ENCODE measurements at places on chromosomes 1 and 21.

GRCh38 chr21:38321568-38321967 lies 64.8 kb downstream of the KCNJ15 start:
- DNase-seq, result no peak

DNA sequence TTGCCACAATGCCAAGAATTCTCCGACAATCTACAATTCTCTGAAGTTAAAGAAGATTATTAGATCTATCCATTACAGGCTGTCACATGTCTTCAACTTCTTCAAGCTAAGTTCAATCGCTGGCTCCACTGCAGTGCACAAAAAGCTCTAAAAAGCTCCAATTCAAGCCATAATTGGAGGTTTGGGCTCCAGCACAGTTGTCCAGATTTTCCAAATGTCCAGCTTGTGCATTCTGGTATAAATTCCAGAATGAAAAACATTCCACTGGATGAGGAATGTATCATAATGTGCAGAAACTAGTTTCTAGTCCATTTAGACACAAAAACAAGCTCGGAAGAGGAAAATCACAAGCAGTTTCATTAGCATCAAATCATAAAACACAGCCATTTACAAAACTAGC lies 138.6 kb downstream of the NRIP1 start:
- no peak for DNase-seq

GRCh38 chr1:185045814-185046492 lies 595 bp downstream of the RNF2 start:
- peak; percentile 26 for DNase-seq

DNA sequence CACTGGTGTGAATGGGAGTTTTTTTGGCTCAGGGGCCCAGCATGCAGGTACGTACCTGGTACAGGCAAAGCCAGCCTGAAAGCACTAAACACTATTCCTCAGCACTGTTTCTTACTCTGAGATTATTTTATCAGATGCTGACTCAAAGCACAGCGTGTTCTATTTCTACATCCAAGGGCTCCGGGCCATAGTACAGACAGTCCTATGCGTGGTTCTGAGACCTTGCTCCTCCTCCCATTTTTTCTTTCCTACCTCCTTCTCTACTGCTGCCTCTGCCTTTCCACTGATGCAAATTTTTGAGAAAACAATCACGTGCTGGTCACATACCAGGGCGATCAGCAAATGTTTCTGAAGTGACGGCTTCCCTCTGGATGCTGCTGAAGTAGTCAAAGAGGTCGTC lies 36.3 kb downstream of the PDPN start:
- no peak for DNase-seq

DNA sequence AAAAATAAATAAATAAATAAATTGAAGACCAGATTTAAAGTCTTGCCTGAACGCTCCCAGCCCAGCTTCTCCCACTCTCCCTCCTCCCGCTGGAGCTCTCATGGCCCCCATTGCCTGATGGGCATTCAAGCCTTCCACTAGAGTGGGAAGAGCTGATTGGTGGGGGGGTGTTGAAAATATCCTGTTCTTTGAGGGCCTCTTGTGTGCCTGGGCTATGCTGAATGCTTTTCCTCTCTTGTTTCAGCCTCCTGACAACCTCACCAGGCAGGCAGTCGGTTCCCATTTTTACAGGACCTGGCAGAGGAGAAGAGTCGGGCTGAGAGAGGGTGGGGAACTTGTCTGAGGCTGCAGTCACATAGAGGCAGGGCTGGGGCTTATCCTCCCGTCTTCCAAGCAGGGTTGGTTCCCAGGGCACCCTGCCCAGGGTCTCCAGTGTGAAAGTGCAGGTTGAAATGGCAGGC lies 59.2 kb upstream of the SSBP3 start:
- no peak for DNase-seq

GRCh38 chr1:186374303-186375151 lies 526 bp downstream of the TPR start:
- DNase-seq, result no peak

DNA sequence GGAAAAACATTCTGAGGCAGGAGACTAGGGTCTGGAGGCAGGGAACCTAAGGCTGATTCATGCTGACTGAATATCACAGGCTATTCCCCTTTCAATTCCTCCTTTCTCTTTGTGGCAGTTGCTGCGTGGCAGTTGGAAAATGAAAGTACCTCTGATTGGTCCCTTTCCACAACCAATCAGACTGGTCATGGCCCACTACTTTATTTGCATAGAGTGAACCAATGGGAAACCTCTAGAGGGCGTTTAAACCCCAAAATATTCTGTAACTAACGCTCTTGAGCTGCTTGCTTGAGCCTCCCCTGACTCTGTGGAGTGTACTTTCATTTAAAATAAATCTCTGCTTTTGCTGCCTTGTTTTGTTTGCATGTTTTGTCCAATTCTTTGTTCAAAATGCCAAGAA lies 27.7 kb upstream of the VN1R5 start:
- DNase-seq, result no peak

DNA sequence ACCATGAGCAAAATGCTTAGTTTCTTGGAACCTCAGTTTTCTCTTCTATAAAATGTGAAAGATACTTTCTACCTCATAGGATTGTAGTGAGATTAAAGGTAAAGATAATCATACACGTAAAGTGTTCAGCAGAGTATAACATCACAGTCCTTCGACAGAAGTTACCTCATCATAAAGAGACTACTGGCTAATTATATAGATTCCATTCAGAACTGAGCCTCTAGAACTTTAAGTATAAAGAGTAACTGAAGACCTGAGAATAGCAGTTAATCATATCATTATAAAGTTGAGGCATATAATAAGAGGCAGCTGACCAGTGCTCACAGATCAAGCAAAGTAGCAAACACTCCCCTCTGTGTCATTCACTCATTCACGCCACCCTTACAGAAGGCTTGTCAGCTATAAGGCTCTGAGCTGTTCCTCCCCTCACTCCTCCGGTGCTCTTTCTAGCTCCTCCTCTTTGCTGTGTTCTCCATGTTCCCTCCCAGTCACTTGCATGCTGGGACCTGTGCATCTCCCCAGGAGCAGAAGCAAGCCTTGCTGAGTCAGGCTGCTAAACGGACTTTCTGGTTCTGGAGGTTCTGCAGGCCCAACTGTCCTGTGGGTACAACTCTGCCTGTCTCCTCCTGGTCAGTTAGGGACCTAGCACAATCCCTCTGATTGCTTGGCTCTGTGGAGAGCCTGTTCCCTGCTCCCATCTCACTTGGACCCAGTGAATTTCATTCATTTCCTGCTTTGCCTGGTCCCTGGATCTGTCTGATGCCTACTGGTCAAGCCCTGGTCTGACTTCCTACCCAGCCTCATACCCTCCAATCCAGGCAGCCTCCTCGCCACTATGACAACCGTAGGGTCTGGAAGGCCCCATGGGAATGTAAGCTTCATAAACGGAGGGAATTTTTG lies 28.3 kb upstream of the LY9 start:
- DNase-seq, result no peak

DNA sequence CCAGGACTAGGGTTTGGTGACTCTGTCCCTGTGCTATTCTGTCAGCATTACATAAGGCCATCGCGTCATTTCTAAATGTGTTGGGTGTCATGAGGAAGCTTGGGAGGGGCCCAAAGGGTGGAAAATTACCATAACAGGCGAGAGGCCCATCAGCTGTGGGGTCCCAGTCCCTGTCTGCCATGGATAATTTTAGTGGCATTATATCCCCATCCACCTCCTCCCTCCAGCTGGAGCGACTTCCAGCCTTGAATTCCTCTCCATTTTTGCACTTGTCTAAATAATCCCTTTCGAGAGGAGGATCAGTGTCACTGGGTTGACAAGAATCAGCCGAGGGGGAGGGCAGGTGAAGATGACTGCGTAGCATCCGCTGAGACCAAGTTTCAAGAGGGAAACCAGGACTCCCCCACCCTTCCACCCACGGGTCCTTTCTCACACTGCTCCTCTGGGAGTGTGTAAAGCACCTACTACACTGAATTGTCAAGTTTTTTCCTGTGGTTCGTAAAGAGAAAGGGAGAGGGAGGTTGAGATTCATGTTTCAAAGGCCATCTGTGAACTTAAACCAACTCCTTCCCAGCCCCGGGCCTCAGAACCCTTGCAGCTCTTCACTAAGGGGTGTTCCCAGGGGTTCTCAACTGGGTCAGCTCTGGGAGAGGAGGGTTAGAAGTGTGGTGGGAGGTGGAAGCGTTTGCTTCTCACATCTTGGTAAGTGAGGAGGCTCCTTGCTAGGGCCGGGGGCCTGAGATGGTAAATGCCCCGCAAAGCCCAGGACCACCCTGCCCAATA lies 29.2 kb downstream of the VASH2 start:
- no peak for DNase-seq

GRCh38 chr1:162185314-162186025 lies 116.0 kb downstream of the NOS1AP start:
- DNase-seq, result no peak

GRCh38 chr1:29647581-29647980 lies 411.3 kb downstream of the PTPRU start:
- DNase-seq, result no peak

GRCh38 chr1:43082740-43083139 lies 89.3 kb downstream of the EBNA1BP2 start:
- no peak for DNase-seq

GRCh38 chr1:202802034-202802433 lies 6.2 kb downstream of the KDM5B start:
- no peak for DNase-seq

DNA sequence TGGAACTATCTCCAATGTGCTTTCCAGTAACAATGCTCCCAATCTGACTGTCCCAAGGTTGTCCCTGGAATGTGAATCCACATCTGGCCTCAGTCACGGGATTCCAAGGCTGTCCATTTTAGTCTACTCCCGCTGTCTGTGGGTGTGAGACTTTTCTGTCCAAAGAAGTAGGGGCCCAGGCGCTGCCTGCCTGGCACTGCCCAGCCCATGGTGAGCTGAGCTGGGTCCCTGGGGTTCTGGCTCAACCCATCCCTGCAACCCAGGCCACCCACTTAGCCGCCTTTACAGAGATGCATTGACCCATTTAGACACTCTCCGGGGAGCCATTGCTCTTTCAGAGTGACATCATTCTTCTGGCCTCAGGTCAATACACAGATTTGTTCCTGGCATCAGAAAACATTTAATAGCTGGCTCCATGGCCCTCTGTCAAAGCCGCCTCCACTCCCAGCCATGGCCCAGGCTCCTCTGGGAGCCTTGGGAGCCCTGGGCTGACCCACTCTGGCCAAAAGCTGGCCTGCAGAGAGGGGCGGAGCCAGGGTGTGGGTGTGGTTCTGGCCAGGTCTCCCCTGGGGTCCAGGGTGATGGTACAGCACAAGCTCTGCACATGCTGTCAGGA lies 47.2 kb upstream of the PAX7 start:
- DNase-seq, result no peak

DNA sequence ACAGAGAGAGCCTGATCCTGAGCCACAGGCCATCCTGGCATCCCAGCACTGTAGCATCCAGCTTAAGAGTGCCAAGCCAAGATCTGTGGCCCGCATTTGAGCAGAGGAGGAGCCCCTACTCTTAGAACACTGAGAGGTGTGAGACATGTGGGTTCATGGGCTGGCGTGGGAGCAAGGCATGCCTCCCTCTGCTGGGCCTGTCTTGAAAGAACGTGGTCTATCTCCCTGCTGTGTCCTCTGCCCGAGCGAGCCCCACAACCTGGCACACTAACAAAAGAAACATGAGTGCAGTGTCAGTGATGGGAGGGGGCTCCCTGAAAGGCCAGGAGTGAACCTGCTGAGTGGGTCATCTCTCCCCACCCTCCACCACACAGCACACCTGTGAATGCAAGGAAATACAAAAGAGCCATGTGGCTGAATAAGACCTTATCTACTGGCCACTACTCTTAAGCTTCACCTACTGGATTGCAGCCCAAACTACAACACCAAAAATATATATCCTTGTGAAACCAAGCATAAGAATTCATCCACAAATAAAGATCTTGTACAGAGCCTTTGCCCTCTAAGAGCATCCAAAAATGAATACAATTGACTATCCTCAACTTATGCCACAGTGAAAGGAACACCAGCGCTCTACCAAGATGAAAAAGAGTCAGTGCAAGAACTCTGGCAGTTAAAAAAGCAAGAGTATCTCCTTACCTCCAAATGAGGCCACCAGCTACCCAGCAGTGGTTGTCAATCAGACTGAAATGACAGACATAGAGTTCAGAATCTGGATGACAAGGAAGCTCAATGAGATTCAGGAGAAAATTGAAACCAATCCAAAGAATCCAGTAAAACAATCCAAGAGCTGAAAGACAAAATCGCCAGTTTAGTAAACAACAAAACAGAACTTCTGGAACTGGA lies 259.4 kb upstream of the DAB1 start:
- DNase-seq, result no peak

DNA sequence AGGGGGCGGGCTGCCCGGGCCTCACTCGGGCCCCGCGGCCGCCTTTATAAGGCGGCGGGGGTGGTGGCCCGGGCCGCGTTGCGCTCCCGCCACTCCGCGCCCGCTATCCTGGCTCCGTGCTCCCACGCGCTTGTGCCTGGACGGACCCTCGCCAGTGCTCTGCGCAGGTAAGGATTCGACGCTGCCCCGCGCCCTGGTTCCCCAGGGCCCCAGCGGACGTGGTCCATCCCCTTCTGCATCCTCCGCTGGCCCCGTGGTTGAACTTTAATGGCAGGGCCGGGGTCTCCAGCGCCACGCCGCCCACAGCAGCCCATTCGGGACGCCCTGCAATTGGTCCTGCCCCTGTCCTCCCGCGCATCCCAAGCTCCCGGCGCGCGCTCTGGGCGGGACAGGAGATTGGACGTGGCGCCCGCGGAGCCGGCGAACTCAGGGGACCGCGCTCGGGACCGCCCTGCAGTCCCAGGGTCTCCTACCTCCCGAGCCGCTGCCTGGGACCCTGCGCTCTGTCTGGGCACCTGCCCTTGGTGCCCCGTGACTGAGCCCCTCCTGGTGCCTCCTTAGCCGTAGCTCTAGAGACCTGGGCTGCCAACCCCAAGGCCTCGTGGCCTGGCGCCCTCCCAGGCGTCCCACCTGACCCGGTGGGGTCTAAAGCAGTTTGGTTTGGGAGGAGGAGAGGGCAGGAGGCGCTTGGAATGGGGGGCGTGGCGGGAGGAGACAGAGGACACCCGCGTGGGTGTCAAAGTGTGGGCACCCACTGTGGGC lies at the start of gene ALPL:
Gene ALPL (plus strand): TSS at position 73 of the 762 bp plus-strand sequence. CDS start 44,659 bp downstream, outside the sequence.
- no peak for DNase-seq

- no peak for DNase-seq
Measured at GRCh38 chr1:59500950-59501742, 204.3 kb downstream of the FGGY start.

DNA sequence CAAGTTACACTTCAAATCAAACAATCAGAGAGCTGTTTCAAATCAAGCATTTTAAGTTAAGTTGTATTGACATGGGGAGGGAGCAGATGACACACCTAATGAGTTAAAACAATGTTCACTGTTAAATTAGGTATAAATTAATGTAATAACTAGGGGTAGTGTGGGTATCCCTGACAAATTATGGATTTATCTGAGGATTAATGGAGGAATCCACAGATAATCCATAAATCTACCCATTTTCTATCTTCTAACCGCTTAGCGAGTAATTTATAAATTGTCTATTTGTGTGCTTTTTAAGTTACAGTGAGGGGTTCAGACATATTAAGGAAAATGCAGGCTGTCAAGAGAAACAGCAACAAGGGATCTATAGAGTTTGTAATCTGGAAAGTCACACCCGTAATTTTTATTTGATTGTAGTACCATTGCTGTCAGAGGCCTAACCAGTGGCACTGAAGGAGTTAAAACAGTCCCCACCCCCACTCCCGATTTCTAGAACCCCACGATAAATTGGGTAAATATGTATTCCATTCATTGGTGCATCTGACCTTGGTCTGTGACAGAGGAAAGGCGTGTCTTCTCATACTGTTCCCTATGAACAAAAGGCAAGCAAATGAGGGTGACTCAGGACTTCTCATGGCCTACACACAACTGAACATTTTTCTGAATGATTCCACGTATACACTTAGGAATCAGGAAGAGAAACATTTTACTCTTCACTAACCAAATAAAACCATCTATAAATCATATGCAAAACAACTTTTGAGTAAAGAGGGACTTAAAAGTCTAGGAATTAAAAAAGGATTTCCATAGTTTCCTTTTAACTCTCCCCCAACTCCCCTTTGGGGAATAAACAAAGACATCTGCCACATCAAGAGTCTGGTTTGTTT lies 7.4 kb downstream of the IRF2BP2 start:
- no peak for DNase-seq

Measured in effector CD8-positive, alpha-beta T cell (primary cell).